ENCODE measurements at places on chromosomes 2 and 18.

GRCh38 chr2:127449414-127449813 lies 31.2 kb downstream of the PROC start:
- DNase-seq, result no peak

DNA sequence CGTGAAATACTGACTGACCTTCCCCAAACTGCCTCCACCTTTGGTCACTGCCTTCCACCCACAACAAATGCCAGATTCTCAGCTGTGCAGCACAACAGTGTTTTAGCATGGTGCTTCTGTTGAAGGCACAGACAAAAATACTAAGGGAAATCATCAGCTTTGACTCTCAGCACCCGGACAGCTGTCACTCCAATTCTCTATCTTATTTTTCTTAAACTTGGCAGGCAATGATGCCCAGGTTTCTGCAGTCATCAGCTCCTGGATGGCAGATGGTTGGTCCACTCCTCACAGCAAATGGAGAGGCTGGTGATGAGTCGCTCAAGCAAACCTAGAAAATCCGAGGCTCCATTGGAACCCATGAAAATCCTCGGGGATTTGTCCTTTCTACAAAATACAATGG lies 2.9 kb upstream of the FAM124B start:
- no peak for DNase-seq

- no peak for DNase-seq
Observed at GRCh38 chr2:187150670-187151069, 297.4 kb downstream of the CALCRL start.

GRCh38 chr2:57443973-57444521 lies 602.6 kb upstream of the VRK2 start:
- DNase-seq, result no peak

DNA sequence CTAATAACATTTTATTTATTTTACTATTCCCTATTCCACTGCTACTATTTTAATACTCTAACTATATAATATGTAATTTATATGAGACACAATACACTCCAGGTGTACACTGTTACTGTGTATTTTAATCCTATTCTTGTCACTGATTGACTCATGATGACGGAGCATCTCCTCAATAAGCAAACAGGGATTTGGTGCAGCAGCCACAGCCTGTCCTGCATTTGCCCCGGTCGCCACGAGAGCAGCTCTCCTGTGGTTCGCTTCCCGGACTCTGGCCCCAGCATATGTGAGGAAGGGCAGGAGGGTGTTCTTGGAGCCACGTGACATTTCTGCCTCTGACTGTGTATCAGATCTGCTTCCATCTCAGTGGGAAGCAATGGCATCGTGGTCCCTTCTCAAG lies 74.1 kb upstream of the PXDN start:
- DNase-seq, result no peak

DNA sequence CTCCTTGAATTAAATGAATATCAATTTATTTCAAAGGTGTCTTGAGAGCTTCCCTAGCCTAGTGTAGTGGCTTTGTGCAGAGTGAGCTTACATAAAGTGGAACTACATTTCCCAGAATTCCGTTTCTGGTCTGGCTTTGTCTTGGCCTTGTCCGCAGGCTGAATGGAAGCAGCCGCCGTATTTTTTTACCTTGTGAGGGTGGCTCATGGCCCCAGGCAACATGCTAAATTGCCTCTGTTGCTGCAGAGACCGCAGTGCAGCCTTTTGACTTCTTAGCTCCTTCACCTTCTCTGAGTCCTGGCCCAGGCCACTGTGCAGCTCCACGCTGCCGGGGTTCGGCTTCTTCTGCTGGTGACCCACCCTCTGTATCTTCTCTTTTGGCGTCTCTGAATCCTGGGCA lies 114.8 kb upstream of the SLC38A11 start:
- no peak for DNase-seq

GRCh38 chr2:62774555-62775366 lies 69.2 kb downstream of the EHBP1 start:
- DNase-seq, result no peak

- no peak for DNase-seq
Observed at GRCh38 chr2:109378682-109379081, 235.1 kb downstream of the SEPTIN10 start.

DNA sequence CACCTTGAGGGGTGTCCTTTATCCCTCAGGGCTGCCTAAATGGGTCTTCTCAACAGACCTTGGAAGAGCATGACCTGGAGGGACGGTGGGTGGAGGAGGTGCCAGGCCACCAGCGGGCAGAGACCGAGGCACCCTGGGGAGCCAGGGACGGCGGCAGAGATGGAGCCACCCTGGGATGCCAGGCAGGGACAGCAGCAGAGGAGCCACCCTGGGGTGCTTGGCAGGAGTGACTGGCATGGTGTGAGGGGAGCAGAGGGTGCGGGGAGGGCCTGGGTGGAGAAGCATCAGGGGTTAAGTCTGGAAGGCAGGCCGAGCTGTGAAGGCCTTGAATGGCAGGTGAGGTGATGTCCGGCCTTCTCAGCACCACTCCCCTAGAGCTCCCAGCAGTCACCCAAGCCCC lies 56.1 kb downstream of the CIB4 start:
- DNase-seq, result no peak

GRCh38 chr2:147327613-147328012 lies 517.2 kb upstream of the ACVR2A start:
- DNase-seq, result no peak

- DNase-seq, result no peak
Observed at GRCh38 chr2:163132850-163133249, 294.3 kb upstream of the KCNH7 start.

GRCh38 chr2:94874277-94874997 lies 3.2 kb downstream of the TEKT4 start:
- DNase-seq, result peak; percentile 71

- no peak for DNase-seq
Observed at GRCh38 chr2:226891780-226892590, 56.1 kb downstream of the RHBDD1 start.

DNA sequence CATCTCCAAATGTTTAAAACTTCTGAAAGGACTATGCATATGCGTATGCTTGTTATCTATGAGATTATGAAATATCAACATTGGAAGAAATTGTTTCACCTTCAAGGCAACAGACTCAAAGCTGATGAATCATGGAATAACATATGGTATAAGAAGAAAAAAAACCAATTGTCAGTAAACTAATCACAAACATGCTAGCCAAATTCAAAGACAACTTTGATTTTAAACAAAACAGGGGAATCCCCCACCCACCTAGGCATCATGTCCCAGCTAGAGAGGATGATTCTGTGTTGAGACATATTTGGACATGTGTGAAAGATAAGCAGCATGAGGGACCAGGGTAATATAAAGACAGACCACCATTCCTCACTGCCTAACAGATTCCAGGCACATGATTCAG lies 147.7 kb downstream of the WDPCP start:
- DNase-seq, result no peak

GRCh38 chr18:62209046-62209445 lies 22.0 kb downstream of the RELCH start:
- DNase-seq, result no peak

All from liver (tissue), 10 donors.